ENCODE measurements at places on chromosomes 4 and X.

GRCh38 chrX:132488180-132488705 is 595 bp downstream of the MBNL3 start:
- no peak for DNase-seq

DNA sequence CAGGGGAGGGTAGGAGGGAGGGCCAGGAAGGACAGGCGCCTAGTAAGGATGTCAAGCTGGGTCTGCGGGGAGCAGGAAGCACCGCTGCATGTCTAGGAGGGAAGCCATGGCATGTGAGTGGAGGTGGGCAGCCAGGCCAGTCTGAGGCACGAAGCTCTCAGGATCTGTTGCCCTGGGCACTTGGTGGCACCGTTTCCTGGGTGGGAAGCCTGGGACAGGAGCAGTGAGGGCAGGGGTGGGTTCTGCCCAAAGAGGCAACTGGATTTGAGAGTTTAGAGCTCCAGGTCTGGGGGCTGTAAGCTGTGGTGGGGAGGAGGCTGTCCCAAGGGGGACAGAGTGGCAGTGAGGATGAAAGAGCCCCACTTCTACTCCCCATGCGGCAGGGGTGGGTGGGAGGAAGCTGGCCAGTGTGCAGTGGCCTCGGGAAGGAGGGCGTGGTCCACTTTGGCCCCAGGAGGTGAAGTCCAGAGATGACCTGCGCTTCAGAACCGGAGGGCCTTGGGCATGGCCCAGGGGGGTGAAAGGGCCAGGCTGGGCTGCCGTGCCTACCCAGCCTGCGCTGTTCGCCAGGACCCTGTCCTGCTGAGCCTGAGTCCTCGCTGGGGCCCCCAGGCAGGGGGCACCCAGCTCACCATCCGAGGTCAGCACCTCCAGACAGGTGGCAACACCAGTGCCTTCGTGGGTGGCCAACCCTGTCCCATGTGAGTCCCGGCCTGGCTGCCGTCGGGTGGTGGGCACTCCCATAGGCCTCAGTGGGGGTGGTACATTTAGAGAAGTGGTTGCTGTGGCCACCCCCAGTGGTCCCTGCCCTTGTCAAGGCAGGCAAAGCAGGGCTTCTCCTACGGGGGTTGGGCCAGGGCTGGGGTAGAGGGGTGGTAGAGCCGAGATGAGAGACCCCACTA is 8.3 kb upstream of the SRPK3 start:
- DNase-seq = no peak

GRCh38 chr4:53997898-53998297 is 66.5 kb downstream of the CHIC2 start:
- no peak for DNase-seq

DNA sequence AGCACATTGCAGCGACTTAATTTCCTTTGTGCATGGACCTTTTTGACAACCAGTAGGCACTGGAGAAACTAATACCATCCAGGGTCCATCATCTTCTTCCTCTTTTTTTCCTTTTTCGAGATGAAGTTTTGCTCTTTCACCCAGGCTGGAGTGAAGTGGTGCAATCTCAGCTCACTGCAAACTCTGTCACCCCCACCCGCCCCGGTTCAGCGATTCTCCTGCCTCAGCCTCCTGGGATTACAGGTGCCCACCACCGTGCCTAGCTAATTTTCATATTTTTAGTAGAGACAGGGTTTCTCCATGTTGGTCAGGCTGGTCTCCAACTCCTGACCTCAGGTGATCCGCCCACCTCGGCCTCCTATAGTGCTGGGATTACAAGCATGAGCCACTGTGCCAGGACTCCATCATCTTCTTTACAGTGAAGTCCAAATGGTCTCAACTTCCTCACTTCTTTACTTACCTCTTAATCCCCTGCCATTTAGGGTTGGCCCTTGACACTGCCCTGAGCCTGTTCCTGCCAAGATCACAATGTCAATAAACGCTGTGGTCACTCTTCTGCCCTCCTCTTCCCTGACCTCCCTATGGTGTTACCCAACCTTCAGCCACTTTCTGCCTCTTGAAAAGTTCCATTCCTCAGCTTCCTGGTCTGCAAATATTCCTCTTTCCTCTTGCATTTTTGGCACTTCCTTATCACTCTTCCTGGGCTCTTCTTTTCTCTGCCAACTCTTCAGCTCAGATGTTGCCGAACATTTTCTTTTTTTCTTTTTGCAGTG is 119.8 kb upstream of the SLC34A2 start:
- DNase-seq = no peak

- DNase-seq = no peak
These were observed 23.3 kb downstream of the ZNF280C start for GRCh38 chrX:130245441-130245840.

GRCh38 chr4:67091673-67092072 is 453.6 kb downstream of the CENPC start:
- no peak for DNase-seq

GRCh38 chrX:107298276-107298675 is 91.9 kb downstream of the DNAAF6 start:
- no peak for DNase-seq
